ENCODE measurements at places on chromosomes 2 and 18.

- no peak for DNase-seq
These were observed 205.2 kb upstream of the RGPD4 start for GRCh38 chr2:107621186-107622165.

GRCh38 chr2:52532956-52533355 lies 1234.6 kb upstream of the CHAC2 start:
- no peak for DNase-seq

GRCh38 chr18:79859314-79859713 lies 61.6 kb downstream of the KCNG2 start:
- no peak for DNase-seq

GRCh38 chr2:36561237-36561944 lies 36.6 kb downstream of the FEZ2 start:
- DNase-seq, result no peak

GRCh38 chr2:125566422-125566821 lies 1089.5 kb upstream of the GYPC start:
- no peak for DNase-seq

DNA sequence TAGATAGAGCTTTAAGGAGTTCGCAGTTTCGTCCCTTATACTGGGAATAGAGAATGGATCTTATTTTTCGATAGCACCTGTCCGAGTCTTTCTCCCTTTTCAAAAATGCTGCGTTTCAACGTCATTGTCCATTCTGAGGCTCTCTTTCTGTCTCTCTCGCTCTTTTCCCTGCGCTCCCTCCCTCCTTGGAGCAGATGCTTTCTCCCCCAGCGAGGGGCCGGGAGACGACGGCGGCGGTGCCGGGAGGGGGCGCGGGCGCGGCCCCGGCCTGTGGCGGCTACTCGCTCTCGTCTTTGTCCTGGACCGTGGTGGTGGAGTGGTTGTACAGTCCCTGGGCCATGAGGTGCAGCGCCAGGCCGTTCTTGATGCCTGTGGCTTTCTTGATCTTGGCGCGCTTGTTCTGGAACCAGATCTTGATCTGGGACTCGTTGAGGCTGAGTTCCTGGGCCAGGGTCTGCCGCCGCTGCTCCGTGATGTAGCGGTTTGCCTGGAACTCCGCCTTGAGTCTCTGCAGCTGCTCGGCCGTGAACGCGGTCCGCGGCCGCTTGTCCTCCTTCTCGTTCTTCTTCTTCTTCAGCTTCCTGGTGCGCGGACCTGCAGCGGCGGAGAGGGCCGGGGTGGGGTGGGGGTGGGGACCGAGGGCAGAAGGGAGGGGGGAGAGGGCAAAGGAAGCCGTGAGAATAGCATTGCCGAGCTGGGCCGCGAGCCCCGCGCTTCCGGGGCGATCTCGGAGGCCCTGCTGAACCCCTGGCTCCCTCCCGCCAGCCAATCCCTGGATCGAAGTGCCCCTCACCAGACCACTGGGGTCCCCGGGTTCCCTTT lies 4.6 kb downstream of the EN1 start:
- DNase-seq, result no peak

GRCh38 chr2:24382363-24383073 lies 22.2 kb upstream of the ITSN2 start:
- peak; percentile 16 for DNase-seq

DNA sequence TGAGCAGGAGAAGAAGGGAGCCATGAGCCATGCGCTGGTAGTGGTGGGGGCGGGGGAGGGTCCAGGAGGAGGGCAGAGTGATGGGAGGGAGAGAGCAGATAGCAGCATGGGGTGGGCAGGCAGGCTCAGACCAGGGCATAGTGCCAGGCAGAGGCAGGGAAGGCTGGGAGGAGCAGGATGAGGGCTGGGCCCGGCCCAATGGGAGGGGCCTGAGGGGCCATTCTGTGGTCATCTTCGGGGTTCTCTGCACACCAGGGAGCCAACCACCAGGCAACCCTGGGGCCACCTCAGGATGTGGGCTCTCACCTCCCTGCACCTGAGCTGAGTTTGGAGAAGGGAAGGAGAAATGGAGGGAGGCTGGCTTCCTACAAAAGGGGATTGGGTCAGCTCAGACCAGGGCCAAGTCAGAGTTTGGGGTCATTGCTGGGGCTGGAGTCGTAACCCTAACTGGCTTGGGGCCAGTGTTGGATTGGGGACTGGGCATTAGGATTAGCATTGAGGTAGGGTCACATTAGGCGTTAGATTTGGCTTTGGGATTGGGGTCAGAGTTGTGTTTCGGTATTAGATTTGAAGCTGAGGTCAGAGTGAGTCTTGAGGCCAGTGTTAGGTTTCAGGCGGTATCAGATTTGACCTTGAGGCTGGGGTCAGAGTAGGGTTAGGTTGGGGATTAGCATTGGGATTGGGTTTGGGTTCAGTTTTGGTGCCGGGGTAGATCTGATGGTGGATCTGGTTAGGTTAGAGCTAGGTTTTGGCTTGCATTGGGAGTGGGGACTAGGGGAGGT lies 11.2 kb downstream of the VIL1 start:
- no peak for DNase-seq

DNA sequence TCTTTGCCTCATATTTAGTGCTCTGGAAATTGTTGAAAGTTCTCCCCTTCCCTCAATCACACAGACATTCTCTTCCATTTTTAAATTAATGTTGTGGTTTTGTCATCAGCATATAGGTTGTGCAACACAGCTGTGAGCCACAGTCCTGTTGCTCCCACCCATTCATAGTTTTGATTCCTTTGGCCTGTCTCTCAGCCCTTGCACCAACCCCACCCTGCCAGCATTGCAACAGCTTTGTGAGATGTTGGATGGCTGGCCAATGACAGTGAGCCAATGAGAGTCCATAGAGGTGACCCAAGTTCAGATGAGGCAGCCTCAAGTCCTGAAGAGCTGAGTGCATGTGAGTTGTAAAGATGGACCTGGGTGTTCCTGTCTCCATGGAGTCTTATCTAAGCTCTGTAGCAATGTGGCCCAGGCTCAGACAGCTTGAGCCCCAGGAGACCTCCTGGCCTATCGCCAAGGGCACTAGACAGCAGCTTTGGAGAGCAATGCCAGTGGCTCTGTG lies 775.5 kb downstream of the RNF144A start:
- DNase-seq, result no peak

DNA sequence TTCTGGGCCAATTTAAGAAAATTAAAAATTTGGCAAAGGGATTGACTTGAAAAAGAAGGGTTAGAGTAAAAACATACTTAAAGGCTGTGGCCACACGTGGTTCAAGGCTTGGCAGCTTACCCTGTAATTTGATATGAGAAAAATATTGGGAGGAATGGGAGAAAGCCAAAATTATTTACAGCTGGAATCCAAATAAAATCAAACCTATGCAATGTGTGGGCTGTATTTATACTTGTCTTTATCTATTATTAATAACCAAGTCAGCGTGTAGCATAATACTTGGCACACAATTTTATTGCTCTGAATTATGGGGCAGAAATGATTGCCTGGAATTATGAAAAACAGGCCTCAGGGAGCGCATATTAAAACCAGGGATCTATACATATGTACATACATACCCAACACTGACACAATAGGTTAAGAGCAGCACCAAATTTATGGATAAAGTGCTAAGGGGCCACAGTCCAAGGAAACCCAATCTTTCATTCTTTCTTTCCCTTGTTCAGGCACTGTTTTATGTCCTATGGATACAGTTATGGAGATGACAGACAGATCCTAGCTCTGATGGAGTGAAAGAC lies 35.6 kb downstream of the FAM124B start:
- no peak for DNase-seq

- DNase-seq, result no peak
These were observed 9.6 kb downstream of the CDH7 start for GRCh38 chr18:65760457-65760856.

DNA sequence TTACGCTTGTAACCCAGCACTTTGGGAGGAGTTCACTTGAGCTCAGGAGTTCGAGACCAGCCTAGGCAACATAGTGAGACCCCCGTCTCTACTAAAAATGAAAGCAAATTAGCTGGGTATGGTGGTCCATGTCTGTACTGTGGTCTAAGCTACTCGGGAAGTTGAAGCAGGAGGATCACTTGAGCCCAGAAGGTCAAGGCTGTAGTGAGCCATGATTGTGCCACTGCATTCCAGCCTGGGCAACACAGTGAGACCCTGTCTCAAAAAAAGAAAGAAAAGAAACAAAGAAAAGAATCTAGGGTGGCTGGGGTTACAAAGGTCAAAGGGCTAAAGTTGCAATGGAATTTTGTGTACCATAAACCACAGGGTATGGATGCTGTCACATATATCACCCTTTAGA lies 41.3 kb downstream of the KIF3C start:
- no peak for DNase-seq

DNA sequence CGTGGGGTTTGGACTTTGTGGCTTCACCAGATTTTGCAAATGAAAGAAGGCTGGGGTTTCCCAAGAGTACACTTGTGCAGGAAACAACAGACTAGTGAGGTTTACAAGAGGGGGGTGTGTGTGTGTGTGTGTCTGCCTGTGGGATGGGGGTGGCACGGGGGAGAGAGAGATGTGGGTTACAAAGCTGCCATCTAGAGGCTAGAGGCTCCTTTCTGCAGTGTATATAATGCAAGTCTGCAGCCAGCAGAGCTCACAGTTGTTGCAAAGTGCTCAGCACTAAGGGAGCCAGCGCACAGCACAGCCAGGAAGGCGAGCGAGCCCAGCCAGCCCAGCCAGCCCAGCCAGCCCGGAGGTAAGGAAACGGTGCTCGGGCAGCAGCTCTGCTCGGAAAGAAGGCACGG lies at the start of gene ACKR3:
TSS of gene ACKR3 (plus strand) at position 253 of the 401 bp plus-strand sequence. CDS start 10,641 bp downstream, outside the sequence.
- DNase-seq, result peak; percentile 68

DNA sequence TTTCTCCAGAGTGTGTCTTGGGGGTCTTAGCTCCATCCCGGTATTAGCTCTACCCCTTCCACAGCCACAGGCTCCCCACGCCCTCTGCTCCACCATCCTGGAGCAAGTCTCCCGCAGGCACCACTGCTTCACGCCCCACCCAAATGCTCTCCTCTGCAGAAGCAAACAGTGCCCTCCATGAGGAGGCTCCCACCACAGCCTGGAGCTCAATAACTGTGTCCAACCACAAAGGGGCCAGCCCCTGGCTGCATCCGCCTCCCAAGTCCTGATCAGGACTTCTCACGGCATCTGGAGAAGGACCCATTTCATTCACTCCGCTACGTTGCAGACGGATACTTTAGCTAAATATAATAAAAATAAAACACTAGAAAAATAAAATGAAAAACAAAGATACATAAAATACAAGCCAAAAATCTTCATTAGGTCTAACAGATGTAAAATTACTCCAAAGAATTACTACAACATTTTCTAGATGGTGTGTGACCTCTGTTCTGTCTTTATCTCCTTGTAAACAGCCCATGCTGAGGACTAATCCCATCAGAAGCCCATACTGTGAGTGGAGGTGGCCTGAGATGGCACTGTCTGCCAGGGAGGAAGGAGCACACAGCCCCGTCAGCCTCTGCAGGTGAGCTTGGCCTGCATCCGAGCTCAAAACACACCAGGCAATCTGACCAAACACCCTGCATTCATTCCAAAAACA lies 210.8 kb upstream of the RAB6C start:
- no peak for DNase-seq

DNA sequence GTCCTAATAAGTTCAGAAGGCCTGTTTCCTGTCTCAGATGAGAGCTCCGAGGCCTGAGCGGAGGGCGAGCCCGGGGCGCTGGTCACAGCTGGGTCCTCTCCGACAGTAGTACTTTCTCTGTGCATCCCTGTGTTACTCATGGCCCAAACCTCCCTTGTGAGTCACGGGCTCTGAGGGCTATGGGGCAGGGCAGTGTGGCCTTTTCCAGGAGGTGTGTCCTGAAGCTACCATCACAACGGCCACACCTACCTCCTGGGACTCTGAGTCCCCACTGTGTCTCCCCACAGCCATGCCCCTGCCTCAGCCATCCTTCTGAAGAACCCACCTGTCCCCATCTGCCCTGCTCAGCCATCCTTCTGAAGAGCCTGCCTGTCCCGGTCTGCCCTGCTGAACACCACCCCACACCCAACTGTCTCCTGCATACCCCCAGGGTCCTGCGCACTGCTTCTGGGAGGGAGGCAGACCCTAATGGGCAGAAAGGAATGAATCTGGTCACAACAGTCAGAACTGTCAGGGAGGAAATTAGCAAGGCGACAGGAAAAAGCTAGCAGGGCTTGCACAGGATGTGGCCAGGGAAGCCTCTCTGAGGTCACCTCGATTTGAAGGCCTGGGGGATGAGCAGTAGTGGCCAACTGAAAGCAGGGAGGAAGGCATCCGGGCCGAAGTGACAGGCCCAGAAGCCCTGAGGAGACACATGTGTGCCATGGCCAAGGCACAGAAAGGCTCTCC lies 145.4 kb upstream of the RIOK3 start:
- DNase-seq, result no peak

- DNase-seq, result no peak
These were observed 294.1 kb downstream of the BCL2 start for GRCh38 chr18:63025251-63026090.

GRCh38 chr2:44542520-44542919 lies 180.8 kb downstream of the CAMKMT start:
- no peak for DNase-seq

DNA sequence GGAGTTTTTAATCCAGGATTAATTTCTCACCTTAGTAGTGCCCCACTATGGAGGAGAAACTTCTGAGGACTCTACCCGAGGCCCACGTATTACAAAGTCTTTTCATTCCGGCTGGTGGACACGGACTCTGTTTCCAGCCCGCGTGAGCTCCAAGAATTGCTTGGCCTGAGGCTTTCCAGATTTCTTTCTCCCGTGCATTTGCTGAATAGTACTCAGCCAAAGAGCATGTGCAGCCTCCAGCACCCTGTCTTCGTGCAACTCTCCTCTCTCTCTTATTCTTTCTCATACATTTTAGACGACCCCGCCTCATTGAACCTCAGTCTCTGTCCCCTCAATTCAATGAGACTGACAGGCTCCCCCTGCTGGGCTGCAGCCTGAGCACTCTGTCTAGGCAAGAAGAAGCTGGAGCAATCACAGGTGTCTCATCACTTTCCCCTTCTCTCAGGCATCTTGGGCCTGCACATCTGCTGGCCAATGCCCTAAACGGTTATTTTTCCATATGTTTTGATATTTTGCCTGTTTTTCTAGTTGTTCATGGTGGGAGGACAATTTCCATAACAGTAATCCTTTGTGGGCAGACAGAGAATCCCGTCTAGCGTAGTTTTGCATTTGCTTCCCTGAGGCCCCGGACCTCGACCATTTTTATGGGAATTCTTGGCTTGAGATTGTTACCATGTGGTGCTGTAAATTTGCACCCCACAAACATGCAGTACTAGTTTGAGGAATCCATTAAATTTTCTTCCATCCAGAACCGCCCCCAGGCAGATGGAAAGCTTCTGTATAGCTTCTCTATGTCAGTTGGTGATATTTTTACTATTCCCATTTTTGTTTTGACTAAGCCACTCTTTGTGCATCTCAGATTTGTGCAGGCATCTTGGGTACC lies 50.1 kb upstream of the LPIN2 start:
- DNase-seq, result peak; percentile 38
